ENCODE measurements at places on chromosomes 16 and 17.
A peak's percentile ranks its signal among the peaks of the same experiment; 100 is the strongest.

GRCh38 chr16:29714396-29714795, 31.4 kb downstream of the C16orf54 start:
- DNase-seq, result no peak

- no peak for DNase-seq
Measured at GRCh38 chr16:69338557-69339288, 641 bp downstream of the COG8 start.

DNA sequence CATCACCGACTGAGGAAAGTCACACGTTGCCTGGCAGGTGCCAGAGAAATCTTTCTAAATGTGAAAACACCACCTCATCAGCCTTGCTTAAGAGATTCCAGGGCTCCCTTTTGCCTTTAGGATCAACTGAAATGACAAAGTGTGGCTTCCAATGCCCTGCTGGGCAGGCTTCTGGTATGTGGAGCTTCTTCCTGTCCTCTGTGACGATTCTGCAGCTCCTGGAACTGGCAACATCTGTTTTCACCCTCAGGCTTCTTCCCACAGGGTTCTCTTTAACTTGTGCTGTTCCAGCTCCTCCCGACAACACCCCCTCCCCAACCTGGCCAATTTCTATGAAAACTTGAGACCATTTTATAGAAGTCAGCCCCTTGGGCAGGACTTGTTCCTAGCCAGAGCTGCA, 4.8 kb upstream of the ZDHHC1 start:
- DNase-seq, result no peak

DNA sequence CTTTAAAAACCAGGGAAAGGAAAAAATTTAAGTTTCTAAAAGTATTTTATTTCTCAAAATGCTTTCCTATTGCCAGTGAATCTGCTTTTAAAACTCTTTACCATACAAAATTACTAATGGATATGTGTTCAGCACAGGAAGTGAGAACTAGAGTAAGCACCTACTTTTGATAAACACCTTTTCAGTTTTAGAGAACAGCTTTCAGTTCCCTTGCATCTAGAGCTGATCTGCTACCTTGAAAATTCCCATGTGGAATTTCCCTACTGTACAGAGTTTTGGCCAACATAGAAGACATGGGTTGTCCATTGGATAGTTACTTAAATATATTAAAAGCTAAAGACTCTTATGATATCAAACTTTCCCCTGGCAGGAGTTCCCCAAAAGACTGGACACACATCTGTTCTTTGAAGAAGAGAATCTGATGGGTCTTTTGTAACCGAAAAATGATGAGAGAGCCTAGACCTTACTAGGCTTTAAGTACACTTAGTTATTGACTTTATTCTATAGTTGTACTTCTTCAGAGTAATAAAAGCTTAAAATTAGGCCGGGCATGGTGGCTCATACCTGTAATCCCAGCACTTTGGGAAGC, 112.1 kb upstream of the CNTNAP4 start:
- DNase-seq, result no peak

- DNase-seq, result no peak
Measured at GRCh38 chr16:22358000-22358399, 16.4 kb downstream of the CDR2 start.

GRCh38 chr17:46739982-46740381, 78.5 kb downstream of the WNT3 start:
- DNase-seq, result peak; percentile 21

DNA sequence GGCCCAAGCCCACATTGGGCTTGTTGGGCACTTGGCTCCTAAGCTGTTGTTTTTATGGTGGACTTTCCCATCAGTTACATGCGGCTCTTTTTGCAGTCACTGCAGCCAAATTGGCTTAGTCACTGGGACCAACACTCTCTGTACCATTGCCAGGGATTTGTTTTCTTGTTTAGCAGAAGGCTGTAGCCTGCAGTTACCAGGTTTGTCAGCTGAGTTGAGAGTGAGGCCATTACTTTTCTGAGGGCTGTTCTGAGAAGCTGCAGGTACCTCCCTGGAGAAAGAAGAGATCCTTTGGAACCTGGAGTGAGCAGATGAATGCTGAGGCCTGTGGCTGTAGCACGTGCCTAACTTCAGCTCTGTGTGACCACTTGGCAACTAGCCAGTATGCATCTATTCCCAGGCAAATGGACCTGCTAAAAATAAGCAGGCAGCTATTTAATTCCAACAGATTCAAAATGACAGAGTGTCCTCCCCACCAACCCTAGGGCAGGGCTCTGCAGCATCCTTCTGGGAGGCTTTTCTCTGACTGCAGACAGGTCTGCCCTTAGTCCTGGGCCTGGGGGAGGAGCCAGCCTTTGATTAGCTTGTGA, 12.9 kb downstream of the AKAP1 start:
- peak; percentile 72 for DNase-seq

GRCh38 chr16:75315539-75316306, 64.3 kb upstream of the BCAR1 start:
- DNase-seq, result peak; percentile 29

GRCh38 chr17:75566834-75567233, 20.8 kb upstream of the MYO15B start:
- DNase-seq, result no peak

DNA sequence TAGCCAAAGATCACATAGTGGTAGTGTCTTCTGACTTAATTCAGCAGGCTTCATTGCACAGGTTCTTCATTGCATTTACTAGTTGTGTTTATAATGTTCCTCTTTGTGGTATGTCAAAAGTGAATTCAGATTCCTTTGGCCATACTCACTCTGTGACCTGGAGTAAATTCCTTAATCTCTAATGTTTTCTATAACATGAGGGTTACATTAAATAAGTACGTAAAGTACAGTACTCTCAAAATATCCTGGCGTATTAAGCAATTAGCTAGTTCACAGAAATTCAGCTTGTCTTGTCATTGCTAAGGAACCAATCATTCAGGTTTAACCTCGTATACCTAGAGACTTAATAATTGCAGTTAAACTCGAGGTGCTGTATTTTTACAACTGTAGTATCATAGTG, 4.2 kb downstream of the RPS6KB1 start:
- peak; percentile 54 for DNase-seq

DNA sequence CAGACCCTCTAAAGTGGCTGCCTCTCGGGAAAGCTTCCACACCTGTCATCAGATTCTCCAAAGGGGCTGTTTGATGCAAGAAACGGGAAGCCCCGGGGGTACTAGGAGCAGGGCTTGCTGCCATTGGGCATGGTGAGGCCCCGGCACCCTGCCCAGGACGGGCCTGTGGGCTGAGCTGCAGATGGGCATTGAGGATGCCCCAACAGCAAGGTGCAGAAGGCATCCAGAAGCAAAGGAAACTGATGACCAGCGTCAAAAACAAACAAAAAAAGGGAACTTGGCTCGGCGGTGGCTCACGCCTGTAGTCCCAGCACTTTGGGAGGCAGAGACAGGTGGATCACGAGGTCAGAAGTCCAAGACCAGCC, 1.5 kb upstream of the LIMD2 start:
- no peak for DNase-seq

- DNase-seq, result no peak
Measured at GRCh38 chr17:50440172-50440837, 14.3 kb downstream of the ACSF2 start.

- no peak for DNase-seq
Measured at GRCh38 chr16:55906123-55906522, 30.9 kb upstream of the CES5A start.

GRCh38 chr17:54899201-54899600, 1.5 kb upstream of the TOM1L1 start:
- DNase-seq, result no peak

DNA sequence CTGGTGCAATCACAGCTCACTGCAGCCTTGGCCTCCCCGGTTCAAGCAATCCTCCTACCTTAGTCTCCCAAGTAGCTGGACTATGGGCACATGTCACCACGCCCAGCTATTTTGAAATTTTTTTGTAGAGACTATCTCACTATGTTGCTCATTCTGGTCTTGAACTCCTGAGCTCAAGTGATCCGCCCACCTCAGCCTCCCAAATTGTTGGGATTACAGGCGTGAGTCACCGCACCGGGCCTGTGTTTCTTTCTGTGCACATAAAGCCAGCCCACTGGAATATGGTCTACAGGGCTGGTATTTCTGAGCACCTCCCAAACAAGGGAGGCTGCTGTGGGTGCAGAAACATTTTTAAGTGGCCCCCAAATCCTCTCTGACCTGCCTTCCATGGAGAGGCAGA, 8.4 kb downstream of the TMEM95 start:
- DNase-seq, result no peak

DNA sequence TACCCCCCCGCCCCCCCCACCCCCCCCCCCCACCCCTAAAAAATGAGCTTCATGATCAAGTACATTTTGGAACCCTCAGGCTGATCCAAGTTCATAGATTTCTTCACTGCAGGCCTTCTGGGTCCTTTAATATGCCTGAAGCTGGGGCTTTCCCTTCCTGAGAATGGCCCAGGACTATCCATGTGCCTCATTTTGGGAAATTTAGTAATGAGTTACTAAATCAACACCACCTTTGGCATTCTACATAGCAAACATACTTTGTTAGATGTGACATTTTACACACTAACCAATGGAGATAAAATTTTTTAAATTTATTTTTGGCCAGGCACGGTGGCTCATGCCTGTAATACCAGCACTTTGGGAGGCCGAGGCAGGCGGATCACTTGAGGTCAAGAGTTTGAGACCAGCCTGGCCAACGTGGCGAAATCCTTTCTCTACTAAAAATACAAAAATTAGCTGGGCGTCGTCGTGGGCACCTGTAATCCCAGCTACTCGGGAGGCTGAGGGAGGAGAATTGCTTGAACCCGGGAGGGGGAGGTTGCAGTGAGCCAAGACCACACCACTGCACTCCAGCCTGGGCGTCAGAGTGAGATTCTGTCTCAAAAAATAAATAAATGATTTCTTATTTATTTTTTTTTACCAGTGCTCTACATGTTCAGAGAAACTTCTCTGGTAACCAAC, 14.0 kb downstream of the HERPUD1 start:
- peak; percentile 44 for DNase-seq

- DNase-seq, result no peak
Measured at GRCh38 chr16:48087639-48088038, 68.2 kb downstream of the ABCC12 start.

GRCh38 chr17:4908301-4908700, 5.4 kb upstream of the CHRNE start:
- peak; percentile 31 for DNase-seq

GRCh38 chr17:50491505-50491904, 12.8 kb downstream of the RSAD1 start:
- DNase-seq, result no peak

DNA sequence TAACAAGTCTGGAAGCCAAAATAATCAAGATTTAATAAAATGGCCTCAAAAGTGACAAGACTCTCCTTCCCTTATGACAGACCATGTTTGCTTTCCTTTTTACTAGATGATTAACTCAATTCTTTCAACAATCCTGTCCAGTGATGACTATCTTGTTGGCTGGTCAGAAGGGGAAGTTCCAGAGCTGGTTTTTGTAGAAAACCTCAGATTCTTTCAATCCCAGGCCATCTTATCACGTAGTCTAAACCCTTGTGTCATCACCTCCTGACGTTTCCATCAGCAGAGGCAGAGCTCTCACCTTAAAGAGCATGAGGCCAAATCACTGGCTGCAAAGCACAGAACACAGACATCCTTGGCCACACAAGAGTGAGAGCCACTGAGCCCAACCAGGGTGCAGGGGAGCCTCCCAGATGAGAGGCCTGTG, 125.3 kb downstream of the ANKRD11 start:
- peak; percentile 78 for DNase-seq

Measured in choroid plexus epithelial cell (primary cell).